ENCODE measurements at places on chromosomes 2 and 18.
A peak's percentile ranks its signal among the peaks of the same experiment; 100 is the strongest.

- DNase-seq: peak; percentile 72
Observed at GRCh38 chr2:64482765-64483504, 29.0 kb downstream of the LGALSL start.

DNA sequence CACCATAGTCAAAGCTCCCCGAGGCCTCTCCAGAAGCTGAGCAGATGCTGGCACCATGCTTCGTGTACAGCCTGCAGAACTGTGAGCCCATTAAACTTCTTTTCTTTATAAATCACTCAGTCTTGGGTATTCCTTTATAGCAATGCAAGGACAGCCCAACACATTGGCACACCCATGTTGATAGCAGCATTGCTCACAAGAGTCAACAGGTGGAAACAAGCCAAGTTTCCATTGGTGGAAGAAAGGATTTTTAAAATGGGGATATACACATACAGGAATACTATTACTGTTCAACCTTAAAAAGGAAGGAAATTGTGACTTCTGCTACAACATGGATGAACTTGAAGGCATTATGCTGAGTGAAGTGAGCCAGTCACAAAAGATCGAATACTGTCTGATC is 186.8 kb upstream of the RAB12 start:
- no peak for DNase-seq

DNA sequence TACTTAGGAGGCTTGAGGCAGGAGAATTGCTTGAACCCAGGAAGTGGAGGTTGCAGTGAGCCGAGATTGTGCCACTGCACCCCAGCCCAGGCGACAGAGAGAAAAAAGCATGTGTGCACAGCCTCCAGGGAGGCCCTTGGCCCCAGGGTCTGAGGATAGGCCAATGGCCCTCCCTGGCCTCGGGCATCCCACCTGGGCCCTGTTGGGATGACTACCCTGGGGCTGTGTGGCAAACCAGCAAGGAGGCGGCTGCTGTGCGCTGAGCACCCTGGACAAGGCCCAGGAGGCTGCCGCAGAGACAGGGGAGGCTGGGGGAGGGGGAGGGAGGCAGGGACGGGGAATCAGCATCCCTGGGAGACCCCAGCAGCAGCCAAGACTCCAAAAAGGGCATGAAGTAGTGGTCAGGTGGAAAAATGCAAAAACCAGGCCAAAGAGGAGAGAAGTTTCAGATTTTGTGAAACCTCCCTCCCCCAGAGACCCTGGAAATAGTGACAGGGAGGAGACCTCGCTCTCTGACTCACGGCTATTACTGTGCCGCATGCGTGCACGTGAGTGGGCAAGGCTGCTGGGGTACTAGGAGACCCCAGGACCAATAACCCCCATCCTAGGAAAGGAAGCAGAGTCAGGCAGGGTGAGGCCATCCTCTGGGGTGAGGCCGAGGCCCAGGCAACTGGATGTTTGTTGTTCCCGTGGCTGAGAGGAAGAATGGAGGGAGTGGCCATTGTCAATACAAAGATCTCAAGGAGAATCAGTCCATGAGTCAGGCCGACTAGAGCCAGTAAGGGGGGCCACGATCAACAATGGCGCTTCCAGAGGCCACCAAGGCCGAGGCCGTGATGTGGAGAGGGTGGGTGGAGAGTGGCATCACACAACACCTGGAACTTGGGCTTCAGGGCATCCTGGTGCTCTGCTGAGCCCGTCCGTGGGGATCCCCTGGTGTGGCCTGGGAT is 16.0 kb upstream of the B3GNT7 start:
- DNase-seq: no peak

DNA sequence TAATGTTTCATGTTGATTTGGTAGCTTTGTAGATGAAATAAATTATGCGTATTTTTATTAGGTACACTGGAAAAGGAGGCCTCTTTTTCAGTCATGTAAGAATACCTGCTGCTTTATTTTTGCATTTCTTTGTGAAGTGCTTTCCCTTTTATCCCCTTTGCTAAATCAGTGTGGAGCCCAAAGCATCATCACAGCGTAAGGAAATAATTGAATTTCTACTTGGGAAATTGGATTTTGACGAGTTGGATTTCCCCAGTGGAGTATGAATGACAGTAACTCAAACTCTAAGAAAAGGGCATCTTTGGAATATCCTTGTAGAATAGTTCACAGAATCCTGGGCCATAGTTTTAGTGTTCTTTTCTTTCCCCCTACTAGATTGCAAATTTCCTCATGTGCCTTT is 97.2 kb downstream of the KCNJ3 start:
- no peak for DNase-seq

DNA sequence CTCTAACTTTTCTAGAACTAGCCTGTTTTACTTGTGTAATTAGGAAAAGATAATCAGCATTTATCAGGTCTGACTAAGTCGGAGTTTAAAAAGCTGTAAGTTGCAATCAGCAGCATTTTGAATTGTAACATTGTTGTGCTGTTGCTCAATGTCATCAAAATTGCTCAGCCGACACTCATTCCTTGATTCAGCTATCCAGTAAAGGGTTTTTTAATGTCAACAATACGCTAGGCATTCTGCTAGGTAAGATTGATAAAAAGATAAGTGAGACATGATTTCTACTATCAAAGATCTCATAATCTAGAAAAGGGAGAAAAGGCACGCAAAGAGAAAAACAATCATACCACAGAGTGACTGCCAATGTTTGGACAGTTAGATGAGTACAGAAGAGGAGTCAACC is 327.1 kb upstream of the CDH2 start:
- DNase-seq: no peak
